Smooth muscle cell of the pulmonary artery (primary cell): ENCODE measurements at places on chromosomes 1 and 21. TPM values are rescaled to one million over a fixed set of nuclear protein-coding genes. Genes with fewer than 3 reads are reported as not detected.

The RPS6KA1 gene
- 1.1 and 2.1 TPM in 2 replicates for total RNA-seq

The OR2L2 gene
- total RNA-seq, result not detected in 2 replicates

The TMPRSS2 gene
- not detected in 2 replicates for total RNA-seq

The TDRD5 gene
- not detected in 2 replicates for total RNA-seq

The TMEM125 gene
- not detected in 2 replicates for total RNA-seq
